Glutamatergic neuron (in vitro differentiated cells): ENCODE measurements at places on chromosomes 3 and 15. TPM values are rescaled to one million over a fixed set of nuclear protein-coding genes. Genes with fewer than 3 reads are reported as not detected.

Gene NSUN3
- 16.3 TPM for total RNA-seq

Gene RASGRF1
- 0.32 TPM for total RNA-seq

Gene HYPK
- total RNA-seq = 26.5 TPM

Gene FBXO40
- not detected for total RNA-seq

Gene CCDC39
- not detected for total RNA-seq

Gene DUOXA2
- not detected for total RNA-seq

Gene FAM3D
- total RNA-seq = not detected

Gene NDN
- 115 TPM for total RNA-seq

Gene GABRR3
- total RNA-seq = not detected

Gene ASB14
- not detected for total RNA-seq

Gene CLDN18
- total RNA-seq = not detected

Gene CHL1
- total RNA-seq = 35.5 TPM
